Umbilical cord (tissue), 2 donors: ENCODE measurements at places on chromosomes 2 and 18.

GRCh38 chr2:46278952-46279351, 18.3 kb upstream of the EPAS1 start:
- DNase-seq, result no peak

GRCh38 chr2:182020286-182021070, 34.8 kb downstream of the PPP1R1C start:
- DNase-seq, result no peak

DNA sequence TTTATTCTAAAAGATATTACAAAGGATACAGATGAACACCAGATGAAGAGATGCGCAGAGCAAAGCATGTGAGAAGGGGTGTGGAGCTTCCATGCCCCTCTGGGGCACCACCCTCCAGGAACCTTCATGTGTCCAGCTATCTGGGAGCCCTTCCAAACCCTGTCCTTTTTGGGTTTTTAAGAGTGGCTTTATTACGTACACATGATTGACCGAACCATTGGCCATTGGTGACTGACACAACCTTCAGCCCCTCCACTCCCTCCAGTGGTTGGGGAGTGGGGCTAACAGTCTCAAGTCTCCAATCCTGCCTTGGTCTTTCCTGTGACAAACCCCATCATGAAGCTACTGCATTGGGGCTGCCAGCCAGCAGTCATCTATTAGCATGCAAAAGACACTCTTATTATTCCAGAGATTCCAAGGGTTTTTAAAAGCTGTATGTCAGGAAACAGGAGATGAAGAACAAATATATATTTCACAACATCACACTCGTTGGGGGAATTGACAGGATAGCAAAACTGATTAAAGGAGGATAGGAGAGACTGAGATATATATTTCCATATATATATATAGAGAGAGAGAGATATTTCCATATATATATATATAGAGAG, 19.4 kb downstream of the IL1B start:
- no peak for DNase-seq

- DNase-seq, result no peak
Measured at GRCh38 chr18:54950221-54950620, 9.0 kb downstream of the CCDC68 start.

DNA sequence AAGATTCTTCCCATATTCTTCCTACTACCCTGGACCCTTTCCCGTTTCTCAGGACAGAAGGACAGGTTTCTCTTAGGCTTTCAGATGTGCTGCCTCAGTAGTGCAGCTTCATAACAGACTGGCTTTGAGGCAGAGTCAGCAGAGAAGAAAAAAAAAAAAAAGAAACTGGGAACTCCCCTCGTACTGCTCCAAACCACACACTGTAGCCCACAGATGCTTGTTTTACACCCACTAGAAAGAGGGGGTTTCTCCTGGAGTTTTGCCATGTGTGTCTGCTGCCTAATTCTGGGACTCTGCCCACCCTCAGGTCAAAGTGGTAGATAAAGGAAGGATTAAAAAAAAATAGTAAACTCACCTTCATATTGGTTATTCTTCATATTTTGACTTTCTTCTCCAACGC, 95.9 kb downstream of the NCOA1 start:
- no peak for DNase-seq

DNA sequence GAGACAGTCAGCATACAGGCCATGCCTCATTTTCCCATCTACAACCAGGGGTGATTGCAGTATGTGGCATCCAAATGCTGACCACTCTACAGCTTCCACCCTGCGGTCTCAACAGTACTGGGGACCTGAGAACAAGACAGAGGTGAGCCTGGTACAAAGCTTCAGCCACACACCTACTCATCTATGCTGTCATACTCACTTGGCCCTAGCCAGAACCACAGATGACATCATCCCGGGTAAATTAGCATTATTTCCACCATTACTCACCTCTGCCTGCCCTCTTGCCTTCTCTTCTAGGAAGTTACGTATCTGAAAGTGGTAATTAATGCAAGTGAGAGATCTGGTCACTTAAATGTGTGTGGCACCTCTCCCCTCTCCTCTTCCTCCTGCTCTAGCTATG, 208.2 kb upstream of the ARL4C start:
- DNase-seq, result no peak

DNA sequence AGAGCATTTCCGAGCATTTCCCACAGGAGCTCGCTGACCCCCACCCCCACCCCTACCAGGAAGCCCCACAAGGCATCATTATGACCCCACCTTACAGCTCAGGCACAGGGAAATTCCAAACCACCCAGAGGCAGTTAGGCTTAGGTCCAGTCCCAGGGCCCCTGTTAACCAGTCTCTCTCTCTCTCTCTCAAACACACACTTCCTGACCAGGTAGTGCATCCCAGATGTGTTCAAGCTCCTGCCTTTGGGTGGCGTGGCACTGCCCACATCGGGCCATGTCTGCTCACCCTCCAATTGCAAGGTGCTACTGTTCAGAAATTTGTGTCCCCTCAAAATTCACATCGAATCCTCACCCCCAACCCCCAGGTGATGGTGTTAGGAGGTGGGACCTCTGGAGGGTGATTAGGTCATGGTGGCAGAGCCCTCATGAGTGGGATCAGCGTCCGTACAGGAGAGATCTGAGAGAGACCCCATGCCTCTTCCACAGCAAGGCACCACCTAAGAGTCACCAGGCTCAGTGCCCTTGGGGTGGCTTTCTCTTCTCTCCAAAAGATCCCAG, 8.8 kb downstream of the COPS9 start:
- DNase-seq, result no peak

- no peak for DNase-seq
Measured at GRCh38 chr2:96817882-96818281, 1.8 kb downstream of the CNNM3 start.

DNA sequence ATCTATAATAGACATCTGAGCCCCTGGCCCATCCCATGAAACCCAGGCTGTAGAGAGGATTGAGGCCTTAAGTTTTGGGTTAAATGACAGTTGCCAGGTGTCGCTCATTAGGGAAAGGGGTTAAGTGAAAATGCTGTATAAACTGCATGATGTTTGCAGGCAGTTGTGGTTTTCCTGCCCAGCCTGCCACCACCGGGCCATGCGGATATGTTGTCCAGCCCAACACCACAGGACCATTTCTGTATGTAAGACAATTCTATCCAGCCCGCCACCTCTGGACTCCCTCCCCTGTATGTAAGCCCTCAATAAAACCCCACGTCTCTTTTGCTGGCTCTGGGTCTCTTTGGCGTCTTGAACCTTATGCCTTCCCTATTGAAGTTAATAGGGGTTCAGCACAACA, 110.7 kb downstream of the XRCC5 start:
- no peak for DNase-seq

DNA sequence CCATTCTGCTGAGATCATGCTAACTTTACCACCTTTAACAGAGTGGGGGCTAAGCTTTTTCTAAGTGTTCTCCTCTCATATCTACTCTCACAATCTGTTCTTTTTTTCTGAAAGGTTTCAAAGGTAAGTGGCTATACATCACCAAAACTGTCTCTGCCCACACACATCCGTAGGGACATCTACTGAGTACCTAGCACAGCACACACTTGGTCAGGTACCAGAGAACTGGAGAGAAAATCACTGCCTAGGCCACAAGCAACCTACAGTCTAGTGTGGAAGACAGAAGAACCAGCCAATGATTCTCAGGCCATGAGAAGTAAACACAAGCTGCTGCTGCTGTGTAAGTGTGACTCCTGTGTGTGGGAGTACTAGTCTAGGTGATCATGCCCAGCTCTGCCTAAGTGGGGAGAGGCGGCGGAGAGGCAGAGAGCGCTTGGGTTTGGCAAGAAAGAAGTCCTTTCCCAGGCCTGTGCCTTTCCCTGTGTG, 176.1 kb upstream of the ZFP36L2 start:
- no peak for DNase-seq

GRCh38 chr2:19474128-19474527, 115.7 kb upstream of the OSR1 start:
- DNase-seq, result peak; percentile 84

GRCh38 chr2:53913721-53914120, 54.0 kb upstream of the GPR75 start:
- no peak for DNase-seq

- DNase-seq, result no peak
Measured at GRCh38 chr2:120859814-120860578, 124.3 kb downstream of the GLI2 start.

- DNase-seq, result no peak
Measured at GRCh38 chr2:83342860-83343329, 1116.2 kb downstream of the SUCLG1 start.

GRCh38 chr18:23099621-23100020, 35.7 kb upstream of the CABLES1 start:
- no peak for DNase-seq

GRCh38 chr2:233145726-233146125, 85.6 kb downstream of the INPP5D start:
- DNase-seq, result no peak

- DNase-seq, result no peak
Measured at GRCh38 chr18:76233876-76234675, 261.0 kb downstream of the ZNF516 start.

DNA sequence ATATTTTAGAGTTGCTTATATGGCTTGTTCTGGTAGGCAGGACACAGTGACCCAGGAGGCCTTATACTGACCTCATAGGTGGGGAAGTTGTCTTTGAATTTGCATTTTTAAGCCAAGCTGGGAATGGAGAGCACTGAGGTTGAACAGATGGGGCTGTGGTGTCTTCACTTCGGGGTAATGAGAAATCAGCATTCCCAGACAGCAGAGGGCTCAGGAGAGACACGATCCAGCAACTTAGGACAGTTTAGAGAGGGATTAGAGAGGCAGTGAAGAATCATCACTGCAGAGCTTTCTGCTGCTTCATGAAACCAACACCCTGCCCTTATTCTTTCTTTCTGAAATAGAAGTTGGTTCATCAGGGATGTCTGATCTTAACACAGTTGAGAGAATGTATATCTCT, 202.4 kb downstream of the TDRD15 start:
- peak; percentile 68 for DNase-seq

DNA sequence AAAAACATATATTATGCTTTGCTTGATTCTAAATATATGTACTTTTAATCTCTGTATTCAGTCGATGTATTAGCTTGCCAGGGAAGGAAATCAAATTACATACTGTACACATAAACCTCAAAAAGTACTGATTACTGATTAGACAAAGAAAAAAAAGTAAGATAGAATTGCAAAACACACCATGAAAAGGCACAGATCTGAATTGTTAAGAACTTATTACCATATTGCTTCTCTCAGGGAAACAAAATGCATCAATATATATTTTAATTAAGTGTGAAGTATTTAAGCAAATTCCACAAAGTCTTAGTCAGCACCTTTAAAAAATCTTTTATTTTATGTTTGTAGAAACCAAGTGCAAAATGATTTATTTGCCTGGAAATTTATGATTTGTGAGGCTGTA, 309.3 kb downstream of the RNF144A start:
- no peak for DNase-seq

GRCh38 chr2:9388950-9389911, 34.1 kb downstream of the ITGB1BP1 start:
- no peak for DNase-seq

DNA sequence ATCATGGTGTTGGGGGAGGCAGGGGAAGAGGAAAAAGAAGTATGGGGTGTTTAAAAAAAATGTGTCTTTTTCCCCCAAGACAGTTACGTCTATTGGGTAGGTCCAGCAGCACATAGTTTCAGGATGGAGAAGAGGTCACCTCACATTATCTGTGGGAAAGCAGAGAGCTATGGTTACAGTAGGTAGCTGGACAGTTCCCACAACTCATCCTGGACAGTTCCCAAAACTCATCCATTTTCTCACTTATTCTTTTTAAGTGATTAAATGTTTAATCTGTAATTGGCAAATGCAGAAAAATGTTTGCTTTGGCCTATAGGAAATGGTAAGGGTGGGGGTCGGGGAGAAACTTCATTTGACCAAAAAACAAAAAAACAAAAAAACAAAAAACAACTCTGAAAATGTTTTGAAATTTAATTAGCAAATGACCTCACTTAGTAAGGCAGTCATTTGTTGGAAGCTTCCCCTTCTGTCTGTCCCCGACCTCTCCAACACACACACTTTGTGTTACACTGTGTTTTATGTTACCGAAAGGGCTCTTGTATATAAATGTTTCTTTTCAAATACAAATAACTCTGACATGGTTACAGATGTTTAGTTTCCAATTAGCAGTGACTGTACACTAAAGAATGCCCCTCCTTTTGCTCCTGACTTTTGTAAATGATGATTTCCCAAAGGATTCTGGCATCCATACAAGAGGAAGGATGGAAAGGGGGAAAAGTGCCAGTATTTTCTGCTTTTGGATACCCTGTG, 173.3 kb upstream of the ZFP36L2 start:
- DNase-seq, result no peak

DNA sequence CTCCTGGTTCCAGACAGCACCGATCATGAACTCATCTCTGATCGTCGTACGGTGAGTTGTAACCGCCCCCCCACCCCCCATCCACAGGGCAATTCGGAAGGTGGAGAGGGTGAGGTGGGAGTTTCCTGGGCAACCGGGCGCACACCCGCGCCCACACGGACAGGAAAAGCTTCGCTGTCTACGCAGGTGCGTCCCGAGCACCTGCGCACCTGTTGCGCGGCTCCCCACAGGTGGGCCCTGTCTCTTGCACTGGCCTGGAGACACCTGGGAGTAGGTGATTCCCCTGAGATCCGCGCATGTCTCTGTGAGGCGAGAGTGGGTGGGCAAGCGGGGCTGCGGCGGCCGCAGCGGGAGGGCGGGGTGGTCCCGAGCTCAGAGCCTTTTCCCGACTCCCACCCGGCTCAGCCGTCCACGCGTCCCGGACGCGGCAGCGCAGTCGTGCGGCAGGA, 459 bp upstream of the ATP6V1C2 start:
- DNase-seq, result no peak

- DNase-seq, result no peak
Measured at GRCh38 chr2:213108308-213108707, 43.1 kb downstream of the IKZF2 start.

DNA sequence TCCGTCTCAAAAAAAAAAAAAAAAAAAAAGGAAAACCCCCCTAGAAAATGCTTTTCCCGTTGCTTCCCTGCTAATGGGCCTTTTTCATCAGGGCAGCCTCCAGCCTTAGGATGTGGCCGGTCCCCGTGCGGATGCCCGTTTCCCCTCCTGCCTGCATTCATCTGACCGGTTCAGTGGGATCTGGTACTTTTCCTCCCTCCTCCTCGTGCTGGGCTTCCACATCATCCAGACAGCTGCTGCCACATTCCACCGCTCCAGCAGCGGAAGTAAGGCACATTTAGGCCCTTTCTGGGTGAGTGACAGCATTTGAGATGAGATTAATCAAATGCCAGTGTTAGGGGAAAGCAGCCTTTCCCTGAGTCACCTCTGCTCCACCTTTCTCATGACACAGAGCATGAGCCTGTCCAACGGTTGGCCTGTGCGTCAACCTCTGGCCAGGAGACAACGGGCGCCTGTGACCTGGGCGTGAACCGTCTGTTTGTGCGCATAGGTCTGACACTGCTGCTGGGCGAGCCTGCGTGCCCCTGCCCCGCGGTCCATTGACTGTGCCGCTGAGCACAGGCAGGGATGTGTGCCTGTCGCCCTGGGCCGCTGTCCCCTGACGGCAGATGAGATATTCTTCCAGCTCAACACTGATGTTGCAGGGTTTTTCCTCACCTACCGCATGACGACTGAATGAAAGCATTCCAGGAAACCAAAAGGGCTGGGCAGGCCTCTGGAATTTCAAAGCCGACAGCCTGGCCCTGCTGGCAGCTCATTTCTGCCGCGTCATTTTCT, 174.0 kb downstream of the TGIF1 start:
- peak; percentile 95 for DNase-seq
